ENCODE measurements at places on chromosomes 12 and 14.
A peak's percentile ranks its signal among the peaks of the same experiment; 100 is the strongest.

GRCh38 chr12:100987552-100988521 lies 193.3 kb downstream of the ANO4 start:
- DNase-seq = no peak

DNA sequence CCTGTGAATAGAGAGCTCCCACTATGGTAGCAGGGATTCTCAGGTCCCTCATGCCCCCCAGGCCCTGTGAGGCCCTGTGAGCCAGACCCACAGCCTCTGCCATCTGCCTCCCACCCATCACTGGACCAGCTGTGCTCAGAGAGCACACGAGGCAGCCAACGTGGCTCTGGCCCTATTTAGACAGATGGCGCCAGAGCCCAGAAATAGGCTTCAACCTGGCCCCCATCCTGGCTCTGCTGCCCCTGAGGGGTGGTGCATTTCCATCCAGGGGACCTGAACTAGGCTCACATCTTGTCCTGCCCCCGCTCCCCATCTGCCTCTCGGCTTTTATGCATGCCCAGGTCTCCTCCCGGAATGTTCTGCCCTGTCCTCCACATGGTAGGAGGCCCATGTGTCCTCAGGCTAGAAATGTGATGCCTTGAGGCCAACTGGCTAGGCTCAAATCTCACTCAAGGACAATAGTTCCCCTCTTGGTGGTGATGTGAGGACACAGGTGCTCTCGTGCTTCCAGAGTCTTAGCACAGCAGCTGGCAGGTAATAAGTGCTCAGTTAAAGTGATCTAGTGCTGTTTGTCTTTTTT lies 18.9 kb downstream of the TMEM63C start:
- DNase-seq = no peak

DNA sequence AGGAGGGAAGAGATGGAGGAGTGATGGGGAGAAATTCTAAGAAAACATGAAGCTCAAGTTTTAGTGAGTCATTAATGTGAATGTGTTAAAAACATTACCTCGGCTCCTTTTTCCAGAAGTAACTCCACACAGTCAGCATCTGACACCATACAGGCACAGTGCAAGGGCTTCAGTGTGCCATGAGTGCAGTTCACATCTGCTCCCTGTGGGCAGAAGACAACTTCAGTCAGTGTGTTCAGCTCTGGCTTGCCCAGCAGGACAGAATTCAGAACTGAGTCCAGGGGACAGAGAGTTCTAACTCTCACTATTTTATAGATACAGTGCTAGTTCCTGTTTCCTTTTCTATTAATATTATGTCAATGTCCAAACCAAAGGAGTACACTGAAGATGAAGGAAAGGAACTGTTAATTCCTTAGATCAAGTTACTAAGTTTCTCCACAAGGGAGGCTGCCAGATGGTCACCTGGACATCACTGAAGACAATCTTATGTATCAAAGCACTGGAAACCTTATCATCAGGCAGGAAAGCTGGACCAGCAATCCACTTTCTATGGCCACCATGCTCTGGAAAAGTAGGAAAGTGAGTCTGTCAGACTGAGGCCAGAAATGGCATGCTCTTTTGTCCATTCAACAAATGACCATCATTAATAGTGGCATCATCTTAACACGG lies 6.1 kb downstream of the ASB8 start:
- DNase-seq = no peak

DNA sequence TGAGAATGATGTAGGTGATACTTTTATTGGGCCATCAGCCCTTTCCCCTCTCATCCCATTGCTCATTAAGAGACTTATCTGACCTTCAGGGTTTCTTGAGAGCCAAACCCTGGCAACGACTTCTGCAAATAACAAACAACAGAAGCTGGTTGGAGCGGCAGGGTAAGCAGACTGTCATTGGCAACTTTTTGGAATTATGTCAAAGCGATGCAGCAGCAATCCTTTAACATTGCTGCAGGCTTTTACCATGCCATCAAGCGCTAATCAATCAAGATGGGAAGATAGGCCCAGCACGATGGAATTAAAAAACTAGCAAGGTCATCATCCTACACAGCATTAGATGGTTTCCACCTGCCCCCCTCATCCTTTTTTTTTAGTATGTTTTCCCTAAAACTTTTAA lies 406.1 kb upstream of the PDE3A start:
- no peak for DNase-seq

DNA sequence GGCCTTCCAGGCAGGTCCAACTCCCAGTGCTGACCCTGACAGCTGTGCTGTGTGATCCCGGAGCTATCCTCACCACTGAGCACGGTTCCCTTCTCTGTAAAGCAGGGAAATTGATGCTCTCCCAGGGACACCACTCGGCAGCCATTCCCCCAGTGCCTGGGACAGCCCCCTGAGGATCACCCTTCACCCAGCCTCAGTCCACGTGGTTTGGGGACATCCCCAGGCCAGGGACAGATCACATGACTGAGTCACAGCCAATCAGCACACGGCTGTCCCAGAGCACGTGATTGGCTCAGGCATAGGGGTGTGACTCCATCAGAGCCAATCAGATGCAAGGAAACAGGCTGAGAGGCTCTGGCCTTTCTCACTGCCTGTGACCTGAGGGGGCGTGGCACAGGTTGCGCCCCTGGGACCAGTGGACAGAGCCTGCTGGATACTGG lies 68.8 kb upstream of the SFSWAP start:
- no peak for DNase-seq

GRCh38 chr14:22159099-22159498 lies 429.9 kb downstream of the DAD1 start:
- DNase-seq = no peak

DNA sequence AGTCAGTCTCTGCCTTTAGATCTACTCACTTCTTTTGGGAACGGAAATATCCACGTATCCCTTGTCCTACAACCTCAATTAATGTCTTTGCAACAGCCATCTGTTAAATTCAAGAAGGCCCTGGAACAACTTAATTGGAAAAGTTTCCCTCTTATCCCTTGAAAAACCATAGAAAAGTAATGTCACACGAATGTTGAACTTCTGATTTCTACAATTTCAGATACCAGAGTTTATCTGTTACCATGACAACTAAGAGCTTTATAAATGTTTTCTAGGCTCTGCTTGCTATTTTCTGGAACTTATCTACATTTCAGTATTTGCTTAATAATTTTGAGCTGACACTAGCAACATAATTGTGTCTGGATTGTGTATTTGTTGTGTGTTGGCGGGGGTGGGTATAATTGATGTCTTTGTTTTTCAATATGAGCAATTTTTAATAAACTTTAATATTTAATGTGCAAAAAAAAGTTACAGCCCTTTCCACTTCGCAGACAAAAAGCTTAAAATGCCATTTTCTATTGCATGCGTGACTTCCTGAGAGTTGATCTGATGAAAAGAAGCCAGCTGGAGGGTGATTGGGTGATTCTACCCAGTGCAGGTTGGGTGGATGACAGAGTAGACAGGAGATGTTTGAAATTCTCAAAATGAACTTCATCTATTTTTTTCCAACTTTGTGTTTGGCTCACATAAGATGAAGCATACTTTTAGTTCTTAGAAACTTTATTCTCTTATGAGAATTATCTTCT lies 11.8 kb upstream of the EDDM3A start:
- no peak for DNase-seq

GRCh38 chr12:96824838-96825236 lies 82.2 kb upstream of the NEDD1 start:
- no peak for DNase-seq

DNA sequence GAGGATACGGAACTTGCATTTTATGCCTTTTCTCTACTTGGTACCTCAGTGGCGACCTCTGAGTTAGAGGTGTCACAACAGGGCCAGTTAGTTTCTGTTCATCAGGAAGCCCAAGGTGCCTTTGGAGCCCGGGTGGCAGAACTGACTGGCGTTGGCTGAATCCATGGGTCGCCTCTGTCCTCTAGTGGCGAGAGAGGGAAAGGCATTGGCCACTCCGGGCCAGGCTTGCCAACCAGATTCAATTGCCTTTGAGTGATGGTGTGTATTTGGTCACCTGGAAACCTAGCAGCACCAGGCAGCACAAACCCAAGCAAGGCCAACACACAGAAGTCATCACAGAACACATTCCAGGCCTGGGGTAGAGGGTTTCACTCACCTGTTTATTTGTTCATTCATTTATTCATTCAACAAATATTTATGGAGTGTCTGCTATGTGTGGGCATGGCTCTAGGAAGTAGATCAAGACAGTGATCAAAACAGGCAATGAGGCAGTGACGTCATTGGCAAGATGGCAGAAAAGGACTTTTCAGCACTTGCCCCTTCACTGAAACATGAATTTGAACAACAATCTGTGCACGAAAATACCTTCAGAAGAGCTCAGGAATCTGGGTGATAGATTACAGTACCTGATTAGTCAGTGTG lies 40.5 kb upstream of the KCNA5 start:
- peak; percentile 68 for DNase-seq

- DNase-seq = no peak
These were observed 197.7 kb upstream of the CCDC196 start for GRCh38 chr14:66288511-66288910.

DNA sequence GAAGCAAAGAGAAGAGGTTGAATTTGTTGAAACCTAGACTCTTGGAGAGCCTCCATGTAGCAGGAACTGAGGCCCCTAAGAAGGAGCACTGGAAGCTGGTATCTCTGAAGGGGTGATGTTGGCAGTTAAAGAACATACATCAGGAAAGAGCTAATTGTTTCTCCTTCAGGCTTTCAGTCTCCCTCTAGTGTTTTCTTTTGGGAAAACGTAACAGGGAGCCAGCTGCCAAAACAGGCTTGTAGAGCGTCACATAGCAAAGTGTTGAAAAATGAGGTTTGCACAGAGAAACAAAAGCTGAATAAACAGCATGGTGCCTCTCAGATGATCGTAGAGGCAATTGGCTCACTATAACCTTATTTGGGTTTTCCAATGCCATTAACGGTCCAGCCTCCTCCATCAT lies 46.9 kb upstream of the CAND1 start:
- no peak for DNase-seq

GRCh38 chr12:5923751-5924150 lies 21.3 kb downstream of the ANO2 start:
- DNase-seq = no peak

DNA sequence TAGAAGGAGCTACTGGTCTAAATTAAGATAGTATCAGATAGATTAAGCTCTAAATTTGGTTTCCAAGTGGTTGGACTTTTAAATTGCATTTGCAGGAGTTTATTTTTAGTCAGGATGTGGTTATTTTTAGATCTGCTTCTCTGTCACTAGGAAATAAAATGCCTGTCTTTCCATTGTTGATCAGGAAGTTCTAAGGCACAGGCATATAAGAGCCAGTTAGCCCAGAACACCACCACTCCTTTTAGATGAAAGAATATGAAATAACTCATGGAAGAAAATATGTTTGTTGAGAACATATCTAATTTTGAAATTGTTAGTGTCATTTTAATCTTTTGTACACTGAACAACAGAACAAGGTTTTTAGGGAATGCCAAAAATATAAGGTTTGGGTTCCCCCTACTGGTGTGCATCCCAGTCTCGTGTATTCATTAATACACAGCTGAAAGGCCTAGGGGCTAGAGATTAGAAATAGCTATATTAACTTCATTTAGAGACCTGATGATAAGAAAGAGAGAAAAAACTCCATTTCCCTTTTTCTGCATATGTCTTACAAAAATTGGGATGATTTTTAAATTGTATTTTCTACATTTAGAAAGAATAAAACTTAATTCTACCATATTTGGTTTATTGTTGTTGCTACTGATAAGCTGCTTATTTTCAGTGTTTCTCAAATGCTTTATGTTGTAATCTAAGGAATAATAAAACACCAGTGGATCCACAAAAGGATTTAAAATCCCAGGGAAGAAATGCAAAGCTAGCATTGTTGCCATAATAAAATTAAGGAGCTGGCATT lies 67.2 kb downstream of the RIC8B start:
- peak; percentile 29 for DNase-seq

DNA sequence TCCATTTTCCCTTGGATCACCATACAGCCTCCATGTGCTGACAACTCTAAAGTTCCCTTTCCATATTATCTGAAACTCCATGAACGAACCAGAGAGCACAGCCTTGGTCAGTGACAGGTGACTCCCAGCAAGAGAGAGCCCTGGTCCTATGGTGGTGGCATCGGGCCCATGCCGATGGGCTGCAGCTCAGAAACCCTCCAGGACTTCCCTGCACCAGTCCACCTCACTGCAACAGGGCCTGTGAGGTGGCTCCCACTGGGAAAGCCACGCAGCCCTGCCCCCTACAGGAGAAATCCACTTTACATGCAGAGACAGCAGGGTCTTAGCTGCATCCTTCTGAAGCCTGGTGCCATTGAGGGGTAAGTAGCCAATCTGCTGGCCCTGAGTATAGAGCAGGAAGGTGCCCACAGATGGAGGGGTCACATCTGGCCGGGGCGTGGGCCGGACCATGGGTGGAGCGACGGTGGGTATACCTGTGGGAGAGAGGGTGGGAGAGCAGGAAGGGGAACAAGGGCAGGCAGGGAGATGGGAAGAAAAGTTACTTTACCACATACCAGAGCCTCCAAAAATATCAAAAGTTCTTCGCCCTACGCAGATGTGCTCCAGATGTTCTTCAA lies 24.7 kb downstream of the RTRAF start:
- DNase-seq = peak; percentile 35

DNA sequence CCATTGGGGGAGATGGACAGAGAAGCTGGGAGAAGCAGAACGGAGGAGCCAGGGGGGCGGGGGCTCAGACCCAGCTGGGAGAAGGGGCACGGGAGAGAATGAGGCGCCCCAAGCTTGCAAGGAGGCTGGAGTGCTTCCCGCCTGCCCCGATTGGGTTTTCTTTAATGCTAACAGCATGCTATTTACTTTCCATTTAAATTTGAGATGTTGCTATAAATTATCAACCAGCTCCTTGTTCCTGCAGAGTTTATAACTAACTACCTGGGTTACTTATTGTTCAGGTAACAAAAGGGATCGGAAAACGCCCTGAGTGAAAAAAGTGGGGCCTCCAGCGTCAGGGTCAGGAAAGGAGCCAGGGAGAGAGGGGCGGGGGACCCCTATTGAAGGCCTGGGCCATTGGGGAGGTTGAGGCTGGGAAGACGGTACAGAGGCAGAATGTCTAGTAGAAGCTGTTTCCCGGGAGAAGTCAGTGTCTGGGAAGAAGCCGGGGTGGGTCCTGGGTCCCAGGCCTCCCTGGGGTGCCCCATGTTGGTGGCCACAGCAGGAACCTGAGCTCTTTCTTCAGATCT lies 2.5 kb downstream of the HNF1A start:
- no peak for DNase-seq

- no peak for DNase-seq
These were observed 17.4 kb downstream of the FOXN4 start for GRCh38 chr12:109291521-109292341.

GRCh38 chr14:34137001-34137745 lies 186.3 kb upstream of the EGLN3 start:
- DNase-seq = no peak

GRCh38 chr12:53699678-53700025 lies 23.8 kb upstream of the ATP5MC2 start:
- DNase-seq = no peak

DNA sequence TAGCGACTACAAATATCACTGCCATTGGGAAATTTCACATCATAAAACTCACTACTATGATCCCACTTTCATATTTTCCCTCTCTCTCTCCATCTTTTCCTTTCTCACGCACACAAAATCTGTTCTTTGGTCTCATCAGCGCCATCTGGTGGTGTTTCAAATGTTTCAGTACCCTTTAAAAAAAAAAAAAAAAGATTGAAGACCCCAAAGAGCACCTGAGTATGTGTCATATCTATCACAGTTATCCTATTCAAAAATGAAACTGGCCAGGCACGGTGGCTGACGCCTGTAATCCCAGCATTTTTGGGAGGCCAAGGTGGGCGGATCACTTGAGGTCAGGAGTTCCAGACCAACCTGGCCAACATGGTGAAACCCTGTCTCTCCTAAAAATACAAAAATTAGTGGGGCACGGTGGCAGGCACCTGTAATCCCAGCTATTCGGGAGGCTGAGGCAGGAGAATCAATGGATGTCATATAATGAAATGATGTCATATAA lies 72.4 kb downstream of the TTC9 start:
- peak; percentile 67 for DNase-seq

GRCh38 chr12:1922075-1922709 lies 3.7 kb upstream of the CACNA2D4 start:
- DNase-seq = peak; percentile 14

Measured in stimulated activated CD8-positive, alpha-beta memory T cell treated with anti-CD3 and anti-CD28 coated beads, Interleukin-4, amount 100 ng/mL, for 48 hours (primary cell).